ENCODE measurements at places on chromosomes 3 and 15.

- DNase-seq: no peak
Observed at GRCh38 chr3:144590854-144591253, 619.2 kb downstream of the DIPK2A start.

DNA sequence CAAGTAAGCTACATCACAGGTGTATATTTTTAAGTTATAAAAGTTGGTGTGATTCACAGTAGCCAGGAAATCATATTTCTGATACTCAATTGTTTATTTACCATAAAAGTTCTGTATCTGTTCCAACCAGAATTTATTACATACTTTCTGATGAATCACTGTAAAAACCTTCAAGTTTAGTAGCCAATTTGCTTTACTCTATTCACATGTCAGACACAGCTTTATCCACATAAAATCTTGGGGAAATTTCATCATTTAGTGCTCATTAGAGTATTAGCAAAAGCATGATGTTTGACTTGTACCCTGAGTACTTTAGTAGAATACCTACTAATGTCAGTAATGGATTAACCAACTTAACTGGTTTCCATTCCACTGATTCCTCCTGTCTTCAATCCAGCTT lies 249.8 kb downstream of the POLQ start:
- DNase-seq: no peak

GRCh38 chr3:13557417-13557816 lies 8.5 kb downstream of the FBLN2 start:
- DNase-seq: no peak

- DNase-seq: no peak
Observed at GRCh38 chr3:53194210-53195065, 33.4 kb downstream of the PRKCD start.

- no peak for DNase-seq
Observed at GRCh38 chr15:69532066-69532465, 79.4 kb downstream of the RPLP1 start.

DNA sequence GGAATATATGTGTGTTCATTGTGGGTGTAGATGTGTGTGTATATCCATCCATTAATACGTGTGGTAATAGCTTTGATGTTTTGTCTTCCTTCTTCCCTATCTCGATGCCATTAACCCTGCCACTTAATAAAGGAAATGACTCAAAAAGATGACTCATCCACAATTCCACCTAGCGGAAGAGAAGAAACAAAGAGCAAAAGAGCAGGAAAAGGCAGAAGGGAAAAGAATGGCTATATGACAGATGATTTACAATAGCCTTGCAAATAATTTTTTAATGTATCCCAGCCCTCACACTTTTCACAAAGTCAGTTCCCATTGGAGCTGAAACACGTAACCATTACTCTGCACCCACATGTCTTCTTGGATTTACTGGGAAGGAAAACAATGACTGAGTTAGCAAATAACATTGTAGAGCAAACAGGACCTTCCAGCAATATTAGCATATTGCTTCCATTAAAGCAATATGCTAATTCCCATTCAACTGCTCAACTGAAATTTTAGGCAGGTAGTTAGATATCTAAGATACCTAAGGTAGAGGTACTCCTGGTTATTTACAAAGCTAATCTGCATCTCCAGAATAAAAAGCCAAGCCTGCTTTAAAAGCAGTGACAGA lies 197.2 kb downstream of the KCNAB1 start:
- DNase-seq: no peak

GRCh38 chr3:86695752-86696151 lies 295.2 kb downstream of the VGLL3 start:
- no peak for DNase-seq

- peak; percentile 36 for DNase-seq
Observed at GRCh38 chr15:77187751-77188464, 117.0 kb upstream of the TSPAN3 start.

GRCh38 chr3:56720849-56721248 lies 37.8 kb upstream of the TASOR start:
- no peak for DNase-seq

GRCh38 chr3:152619691-152620090 lies 215.2 kb upstream of the P2RY1 start:
- DNase-seq: no peak

GRCh38 chr3:135083179-135083578 lies 288.1 kb downstream of the EPHB1 start:
- DNase-seq: no peak

DNA sequence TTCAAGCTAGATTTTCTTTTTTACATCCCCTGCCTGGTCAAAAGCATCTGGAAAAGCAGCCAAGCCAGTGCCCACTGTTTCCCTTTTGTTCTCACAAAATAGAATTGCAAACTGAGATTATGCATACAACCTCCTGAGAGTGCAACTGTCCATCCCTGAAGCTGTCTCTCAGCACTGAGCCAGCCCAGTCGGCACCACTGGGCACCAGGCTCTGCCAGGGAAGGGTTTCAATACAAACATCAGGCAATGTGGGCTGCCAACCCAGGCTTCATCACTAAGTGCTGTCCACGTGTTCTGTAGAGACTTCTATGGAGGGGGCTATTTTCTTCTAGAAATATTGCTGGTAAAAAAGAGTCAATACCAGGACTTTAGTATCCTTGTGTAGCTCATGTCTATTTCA lies 356.3 kb upstream of the TBL1XR1 start:
- DNase-seq: no peak

DNA sequence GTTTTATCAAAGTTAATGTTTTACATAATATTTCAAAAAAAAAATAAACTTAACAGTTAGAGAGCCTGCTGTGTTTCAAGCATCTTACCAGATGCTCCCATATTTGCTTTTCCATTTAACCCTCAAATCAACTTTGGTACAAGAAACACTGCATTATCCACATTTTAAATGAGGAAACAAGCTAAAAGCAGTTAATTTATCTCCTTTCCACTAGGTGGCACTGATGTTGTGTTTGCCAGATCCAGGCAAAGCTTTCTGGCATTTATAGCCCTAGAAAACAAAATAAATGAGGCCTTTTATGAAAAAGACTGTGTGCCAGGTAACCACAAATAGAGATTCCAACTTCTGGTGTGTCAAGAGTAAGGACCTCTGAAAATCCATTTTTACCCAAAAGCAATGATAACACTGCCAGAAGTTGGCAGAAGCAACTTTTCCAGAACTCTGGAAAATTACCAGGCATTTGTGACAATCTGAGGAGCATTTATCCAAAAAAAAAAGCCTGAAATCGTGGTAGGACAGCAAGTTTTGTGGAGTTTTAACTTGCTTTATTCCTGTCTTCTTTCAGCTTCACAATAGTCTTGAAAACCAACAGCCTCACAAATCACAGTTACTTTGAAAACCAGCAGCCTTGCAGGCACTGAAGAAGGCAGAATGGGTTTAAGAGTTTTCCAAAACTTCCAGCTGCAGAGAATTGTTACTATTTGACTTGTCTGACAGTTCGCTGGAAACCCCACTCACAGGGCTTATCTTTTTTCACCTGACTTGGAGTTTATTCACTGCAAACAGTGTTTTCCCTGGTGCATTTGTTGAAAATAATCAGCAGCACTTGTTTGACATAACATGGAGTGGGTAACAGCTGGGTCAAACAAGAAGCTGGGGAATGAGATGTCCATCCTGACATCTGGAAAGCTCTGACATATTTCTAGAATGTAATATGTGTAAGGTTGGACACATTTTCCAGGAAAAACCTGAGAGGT lies 9.2 kb downstream of the FAM162A start:
- DNase-seq: no peak
